ENCODE measurements at places on chromosomes 12 and 14.

DNA sequence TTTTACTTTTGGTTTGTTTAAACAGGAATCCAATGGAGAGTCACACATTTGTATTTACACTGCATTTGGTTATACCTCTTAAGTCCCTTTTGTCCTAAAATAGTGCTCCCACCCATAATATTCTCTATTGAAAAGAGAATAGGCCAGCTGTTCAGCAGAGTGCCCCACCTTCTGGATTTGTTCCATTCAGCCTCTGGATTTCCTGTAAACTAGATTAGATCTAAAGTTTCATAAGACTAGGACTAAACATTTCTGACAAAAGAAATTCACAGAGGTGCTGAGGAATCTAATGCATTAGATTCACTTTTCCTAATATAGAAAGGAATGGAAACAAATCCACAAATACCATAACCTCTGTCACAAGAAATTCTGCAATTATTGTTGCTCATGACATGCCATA lies 38.1 kb downstream of the GCH1 start:
- no peak for DNase-seq

DNA sequence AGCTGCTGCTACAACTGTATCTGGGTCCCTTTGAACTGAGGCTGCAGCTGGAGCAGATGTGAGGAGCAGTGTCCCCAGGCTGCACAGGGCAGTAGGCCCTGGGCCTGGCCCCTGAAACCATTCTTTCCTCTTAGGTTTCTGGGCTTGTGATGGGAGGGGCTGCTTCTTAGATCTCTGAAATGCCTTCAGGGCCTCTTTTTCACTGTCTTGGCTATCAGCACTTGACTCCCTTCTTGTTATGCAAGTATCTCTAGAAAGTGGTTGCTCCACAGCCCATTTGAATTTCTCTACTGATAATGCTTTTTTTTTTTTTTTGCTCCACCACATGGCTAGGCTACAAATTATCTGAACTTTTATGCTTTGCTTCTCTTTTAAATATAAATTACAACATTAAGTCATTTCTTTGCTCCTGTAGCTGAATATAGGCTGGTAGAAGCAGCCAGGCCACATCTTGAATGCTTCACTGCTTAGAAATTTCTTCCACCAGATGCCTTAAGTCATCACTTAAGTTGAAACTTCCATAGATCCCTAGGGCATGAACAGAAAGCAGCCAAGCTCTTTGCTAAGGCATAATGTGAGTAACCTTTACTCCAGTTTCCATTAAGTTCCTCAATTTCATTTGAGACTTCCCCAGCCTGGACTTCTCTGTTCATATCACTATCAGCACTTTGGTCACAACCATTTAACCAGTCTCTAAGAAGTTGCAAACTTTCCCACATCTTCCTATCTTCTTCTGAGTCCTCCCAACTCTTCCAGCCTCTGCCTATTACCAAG lies 41.1 kb downstream of the ACSM4 start:
- no peak for DNase-seq

DNA sequence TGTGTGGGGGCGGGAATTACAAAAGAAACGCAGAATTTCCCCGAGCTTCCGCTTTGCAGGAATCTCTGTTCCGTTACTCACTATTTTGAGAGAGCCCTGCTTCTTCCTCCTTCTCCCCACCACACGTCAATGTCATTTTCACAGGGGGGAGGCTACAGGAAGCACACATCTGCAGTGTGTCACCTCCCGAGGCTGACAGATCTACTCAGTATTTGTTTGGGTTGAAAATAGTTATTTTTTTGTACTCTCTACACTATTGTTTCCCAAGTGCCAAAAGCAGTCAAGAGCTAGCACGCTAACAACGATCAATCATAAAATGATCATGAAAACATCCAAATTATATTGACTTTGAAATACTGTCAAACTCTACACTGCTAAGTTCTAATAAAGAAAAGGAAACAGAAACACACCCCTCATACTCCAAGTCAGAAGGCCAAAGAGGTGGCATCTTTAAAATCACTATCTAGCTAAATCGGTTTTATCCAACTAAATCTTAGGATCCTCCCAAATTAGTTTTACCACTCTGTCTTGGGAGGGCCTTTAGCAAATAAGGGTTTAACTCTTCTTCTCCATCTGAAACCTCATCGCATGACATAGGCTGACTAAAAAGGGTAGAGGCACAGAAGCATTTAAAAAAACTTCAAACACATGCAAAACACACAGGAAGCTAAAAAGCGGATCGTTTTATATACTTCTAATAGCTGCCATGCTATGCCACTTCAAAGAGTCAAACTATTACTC lies 51.8 kb downstream of the FOXN3 start:
- no peak for DNase-seq

DNA sequence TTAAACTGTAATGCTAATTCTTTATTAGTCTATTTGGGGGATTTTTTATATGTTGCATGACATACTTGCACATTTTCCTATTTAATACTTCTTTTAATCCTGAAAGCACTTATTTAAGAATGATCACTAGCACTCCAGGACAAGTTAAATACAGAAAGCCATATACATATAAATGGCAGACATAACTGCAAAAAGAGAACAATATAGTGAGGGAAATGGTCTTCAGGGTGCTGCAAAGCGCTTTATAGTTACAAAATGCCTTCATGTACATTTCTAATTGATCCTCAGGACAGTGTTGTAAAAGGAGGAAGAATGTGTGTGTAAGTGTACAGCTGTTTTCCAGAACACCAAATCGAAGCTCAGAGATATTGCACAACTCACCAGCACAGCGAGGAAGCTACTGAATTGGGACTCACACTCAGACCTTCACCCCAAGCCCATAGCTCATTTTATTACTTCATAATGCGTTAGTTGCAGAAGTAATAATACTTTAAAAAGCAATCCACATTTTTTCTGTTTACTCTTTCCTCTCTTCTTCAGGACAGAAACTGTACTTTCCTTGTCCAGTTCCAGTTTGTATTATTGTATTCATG lies 428.2 kb downstream of the RAD51B start:
- DNase-seq = no peak

DNA sequence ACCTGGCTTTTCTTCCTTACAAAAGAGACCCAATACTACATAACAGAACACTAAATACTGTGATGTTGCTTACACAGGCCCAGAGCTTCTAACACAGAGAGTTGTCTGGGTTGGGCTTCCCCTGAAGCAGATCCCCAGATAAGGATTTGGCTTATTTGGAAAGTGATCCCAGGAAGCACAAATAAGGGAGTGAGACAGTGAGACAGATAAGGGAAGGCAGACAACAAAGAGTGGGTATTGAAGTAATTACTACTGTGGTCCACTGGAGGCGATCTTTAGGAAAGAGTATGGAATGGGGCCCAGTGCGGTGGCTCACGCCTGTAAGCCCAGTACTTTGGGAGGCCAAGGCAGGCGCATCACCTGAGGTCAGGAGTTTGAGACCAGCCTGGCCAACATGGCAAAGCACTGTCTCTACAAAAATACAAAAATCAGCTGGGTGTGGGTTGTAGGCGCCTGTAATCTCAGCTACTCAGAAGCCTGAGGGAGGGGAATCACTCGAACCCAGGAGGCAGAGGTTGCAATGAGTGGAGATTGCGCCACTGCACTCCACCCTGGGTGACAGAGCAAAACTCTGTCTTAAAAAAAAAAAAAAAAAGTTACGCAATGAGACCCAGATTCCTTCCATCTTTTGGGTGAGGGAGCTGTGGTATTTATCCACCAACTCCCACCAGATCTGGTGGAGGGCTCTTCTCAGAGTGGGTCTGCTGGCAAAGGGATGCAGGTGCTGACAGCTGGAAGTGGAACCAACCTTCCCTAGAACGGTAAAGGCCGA lies 10.2 kb upstream of the C12orf43 start:
- no peak for DNase-seq

DNA sequence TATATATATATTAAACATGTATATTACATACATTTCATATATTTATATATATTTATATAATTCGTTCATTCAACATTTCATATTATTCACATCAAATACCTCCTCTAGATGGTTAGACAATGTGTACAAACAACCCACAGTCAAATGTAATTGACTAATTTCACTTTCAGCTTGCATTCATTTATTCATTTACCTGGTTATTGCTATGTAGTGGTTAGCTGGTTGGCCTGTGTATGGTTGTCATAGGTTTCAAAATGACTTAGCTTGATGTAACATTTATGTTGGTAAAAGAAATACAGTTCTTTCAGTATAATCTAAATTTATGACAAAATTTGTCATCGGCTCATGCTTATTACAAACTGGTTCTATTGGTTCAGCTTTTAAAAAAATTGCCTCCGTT lies 389 bp downstream of the OR4K13 start:
- DNase-seq = no peak

GRCh38 chr12:26126340-26127284 lies 1.8 kb upstream of the BHLHE41 start:
- peak; percentile 46 for DNase-seq

DNA sequence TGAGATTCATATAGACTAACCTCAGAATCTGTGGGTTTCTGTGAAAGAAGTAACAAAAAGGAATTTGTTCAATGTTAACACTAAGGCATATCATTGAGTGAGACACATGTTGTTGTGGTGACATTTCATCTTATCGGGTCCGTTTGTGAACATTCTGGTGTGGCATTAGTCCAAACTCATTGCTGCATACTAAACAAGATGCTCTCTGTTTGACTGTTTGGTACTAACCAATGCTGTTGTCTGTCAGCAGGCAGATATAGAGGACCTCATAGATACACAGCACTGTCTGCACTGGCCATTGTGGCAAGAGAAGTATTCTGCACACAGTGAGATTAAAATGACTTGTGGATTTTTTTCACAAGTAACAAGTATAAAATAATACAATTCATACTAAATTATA lies 41.2 kb downstream of the SLC25A21 start:
- no peak for DNase-seq

- DNase-seq = no peak
Observed at GRCh38 chr12:2483713-2484112, 311.1 kb upstream of the FKBP4 start.

DNA sequence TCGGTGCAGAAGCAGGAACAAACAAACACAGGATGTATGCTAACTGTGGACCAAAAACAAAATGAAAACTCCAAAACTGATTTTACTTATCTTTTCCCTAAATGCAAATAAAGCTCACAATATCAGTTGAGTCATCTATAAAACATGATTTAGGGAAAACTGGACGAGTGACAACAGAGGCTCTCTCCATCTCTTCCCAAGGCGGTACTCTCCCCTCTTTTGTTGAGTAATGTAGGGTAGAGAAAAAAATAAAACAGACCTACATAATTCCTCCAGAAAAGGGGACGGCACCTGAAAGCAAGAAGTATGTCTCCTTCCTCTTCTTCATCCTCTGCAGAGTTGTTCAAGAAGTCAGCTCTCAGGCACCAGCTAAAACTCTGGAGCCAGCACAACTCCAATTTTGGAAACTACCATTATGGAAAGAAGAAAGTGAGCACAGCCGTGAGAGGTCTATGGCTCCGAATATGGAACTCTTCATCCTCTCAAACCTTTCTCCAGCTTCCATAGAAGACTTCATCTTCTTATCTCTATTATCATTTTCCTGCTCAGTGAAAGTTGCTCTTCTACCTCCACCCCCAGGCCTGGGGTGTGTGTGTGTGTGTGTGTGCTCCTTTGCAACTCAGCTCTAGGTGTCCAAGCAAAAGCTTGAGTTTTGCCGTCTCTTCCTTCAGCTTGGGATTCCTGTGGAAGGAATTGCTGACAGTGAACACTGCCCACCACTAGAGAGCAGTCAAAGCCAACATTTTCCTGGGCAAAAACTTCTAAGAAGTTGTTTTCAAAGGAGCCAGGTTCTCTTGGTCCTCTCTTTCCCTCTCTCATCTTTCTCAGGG lies 155.4 kb downstream of the DIO2 start:
- peak; percentile 45 for DNase-seq

DNA sequence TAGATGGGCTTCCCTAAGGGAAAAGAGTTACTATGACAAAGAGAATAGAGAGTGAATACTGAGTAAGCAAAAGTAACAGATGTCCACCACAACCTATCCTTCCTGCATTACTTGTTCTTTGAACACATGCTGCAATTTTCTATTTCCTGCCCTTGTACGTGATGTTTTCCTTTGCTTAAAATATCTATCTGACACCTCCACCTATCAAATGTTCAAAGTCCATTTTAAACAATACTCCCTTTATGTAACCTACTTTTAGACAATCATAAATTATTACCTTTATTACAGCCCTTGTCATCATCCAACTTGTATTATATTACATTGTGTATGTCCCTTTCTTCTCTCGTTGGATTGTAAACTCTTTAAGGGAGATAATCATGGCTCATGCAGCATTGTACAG lies 147.2 kb upstream of the DYRK2 start:
- no peak for DNase-seq

GRCh38 chr14:60561845-60562746 lies 53.1 kb downstream of the SIX6 start:
- peak; percentile 69 for DNase-seq

- no peak for DNase-seq
Observed at GRCh38 chr12:44157359-44157758, 321.5 kb downstream of the TMEM117 start.

DNA sequence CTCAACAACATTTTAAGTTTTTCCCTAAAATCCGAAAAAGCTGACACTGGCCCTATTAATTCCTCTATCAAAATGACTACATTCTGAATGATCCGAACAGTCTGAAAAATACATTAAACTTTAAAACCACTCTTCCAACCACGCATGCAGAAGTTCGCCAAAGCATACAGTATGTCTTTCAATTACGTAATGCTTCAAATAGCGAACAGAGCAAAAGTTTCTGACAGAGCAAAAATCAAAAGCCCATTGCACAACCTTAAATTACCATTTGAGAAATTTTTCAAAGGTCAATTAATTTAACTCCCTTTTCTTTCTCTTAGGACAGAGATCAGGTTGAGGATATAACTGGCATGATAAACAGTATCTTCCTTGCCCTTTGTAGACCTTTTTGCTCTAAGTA lies 33.2 kb downstream of the LRIG3 start:
- DNase-seq = no peak

- DNase-seq = peak; percentile 8
Observed at GRCh38 chr12:116820064-116820656, 61.1 kb downstream of the HRK start.

- DNase-seq = no peak
Observed at GRCh38 chr12:1660304-1661187, 30.3 kb upstream of the ADIPOR2 start.

- no peak for DNase-seq
Observed at GRCh38 chr14:92984082-92984788, 61.3 kb downstream of the CHGA start.

GRCh38 chr14:38409071-38409705 lies 153.3 kb upstream of the CLEC14A start:
- DNase-seq = no peak

DNA sequence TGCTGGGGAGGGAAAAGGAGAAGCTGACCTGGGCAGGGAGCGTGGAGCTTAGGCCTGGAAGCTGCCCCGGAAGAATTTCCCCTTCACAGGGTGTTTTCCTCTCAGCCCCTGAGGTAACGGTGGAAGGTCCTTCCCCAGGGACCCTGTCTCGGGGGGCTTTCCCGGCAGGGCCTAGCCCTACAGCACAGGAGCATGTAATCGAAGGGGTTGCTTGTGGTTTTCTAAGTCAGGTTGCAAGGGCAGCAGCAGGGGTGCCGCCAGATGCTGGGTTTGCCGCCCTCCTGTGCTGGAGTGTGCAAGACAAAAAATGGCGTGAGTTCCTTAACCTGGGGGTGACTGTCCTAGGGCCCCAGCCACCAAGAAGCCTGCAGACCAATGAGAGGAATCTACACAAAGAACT lies 1.6 kb upstream of the KRT74 start:
- no peak for DNase-seq

All from A172 (cell line).